ENCODE measurements at places on chromosomes 12 and 14.

- no peak for DNase-seq
These were observed 24.9 kb upstream of the BICDL1 start for GRCh38 chr12:119964123-119964522.

- DNase-seq, result no peak
These were observed 40.6 kb upstream of the EML1 start for GRCh38 chr14:99752486-99753121.

- DNase-seq, result no peak
These were observed 67.8 kb downstream of the CHGA start for GRCh38 chr14:92990456-92991430.

GRCh38 chr12:10728091-10728490, 5.0 kb upstream of the YBX3 start:
- DNase-seq, result no peak

DNA sequence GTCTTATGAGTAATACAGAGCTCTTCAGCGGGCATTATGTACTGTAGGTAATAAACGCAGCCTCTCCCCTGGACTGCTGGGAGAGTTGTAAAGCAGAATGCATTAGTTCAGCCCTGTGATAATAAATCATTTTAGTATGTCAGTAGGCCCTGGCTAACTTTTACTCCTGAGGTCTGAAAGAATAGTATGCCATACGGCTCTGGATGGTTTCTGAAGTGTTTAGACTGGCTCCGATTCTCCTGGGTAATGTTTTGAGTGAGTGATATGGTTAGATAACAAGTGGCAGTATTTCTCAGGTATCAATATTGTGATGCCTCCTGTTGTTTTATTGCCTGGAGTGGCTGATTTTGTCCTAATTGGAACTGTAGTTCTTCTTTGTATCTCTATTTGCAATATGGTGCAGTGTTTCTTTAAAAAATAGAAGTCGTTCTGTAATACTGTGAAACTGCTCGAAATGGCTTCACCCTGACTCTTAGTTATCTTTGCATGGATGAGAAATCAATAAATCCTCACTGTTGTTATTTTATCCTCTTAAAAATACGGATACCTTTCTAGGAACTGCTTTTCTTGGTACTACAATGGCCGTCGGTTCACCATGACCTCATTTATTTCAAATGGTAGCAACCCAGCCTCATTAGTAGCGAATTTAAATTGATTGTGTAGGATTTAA, 100.2 kb downstream of the PDZRN4 start:
- no peak for DNase-seq

DNA sequence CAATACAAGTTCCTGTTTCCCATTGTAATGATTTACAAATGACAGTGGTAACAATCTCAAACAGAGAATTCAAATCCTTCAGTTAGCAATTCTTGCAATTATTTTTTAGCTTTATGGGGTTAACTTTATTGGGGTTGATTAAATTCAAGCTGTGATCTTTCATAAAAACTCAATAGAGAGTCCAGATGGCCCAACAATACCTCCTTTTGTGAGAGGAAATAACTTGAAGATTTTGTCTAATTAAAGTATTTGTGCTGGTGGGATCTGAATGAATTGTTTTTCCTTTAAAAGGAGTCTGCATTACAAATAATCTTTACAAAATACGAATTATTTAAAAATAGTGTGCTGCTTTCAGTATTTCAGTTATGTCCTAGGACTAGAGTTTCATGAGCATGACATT, 4.4 kb upstream of the ARHGAP5 start:
- no peak for DNase-seq

DNA sequence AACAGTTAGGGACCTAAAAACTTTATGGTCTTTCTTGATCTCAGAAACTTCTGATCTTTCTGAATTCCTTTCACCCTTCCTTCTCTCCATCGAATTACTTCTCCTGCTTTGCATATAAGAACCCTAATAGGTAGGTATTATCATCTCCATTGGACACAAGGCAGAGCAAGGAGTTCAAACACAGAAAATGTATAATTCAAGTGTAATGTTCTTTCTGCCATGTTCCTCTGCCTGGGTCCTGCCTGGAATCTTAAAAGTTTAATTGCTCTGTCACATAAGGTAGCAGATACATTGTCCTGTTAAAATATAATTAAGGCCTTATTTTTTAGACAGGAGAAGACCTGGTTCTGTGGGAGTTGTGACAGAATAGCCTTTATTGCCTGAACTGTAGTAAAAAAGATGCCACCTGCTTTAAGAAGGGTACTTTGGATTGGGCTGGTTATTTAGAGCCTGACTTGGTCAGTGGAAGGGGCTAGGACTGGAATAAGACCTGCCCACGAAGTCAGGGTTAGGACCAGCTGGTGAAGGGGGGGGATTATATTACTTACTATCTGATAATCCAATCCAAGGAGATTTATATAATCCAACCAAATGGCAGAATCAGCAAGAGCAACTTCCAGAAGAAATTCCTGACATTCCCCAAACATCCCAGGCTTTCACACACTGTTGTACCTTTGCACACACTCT, 10.4 kb downstream of the G2E3 start:
- DNase-seq, result no peak

DNA sequence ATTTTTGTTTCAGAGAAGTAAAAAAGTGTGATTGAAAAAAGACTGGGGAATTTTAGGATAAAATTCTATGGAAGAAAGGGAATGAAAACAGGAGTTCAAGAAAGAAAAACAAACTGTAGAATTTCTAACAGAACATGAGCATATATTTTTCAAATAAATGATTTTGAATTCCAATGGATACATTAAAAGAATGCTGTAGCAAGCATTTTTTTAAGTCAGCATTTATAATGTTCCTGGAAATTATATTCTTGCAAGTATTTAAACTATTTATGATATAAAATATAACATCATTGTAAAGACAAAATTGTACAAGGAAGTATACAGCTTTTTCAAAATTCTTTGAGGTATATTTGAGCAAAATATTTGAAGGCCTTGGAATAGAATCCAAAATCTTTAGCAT, 450.7 kb downstream of the AEBP2 start:
- DNase-seq, result no peak

DNA sequence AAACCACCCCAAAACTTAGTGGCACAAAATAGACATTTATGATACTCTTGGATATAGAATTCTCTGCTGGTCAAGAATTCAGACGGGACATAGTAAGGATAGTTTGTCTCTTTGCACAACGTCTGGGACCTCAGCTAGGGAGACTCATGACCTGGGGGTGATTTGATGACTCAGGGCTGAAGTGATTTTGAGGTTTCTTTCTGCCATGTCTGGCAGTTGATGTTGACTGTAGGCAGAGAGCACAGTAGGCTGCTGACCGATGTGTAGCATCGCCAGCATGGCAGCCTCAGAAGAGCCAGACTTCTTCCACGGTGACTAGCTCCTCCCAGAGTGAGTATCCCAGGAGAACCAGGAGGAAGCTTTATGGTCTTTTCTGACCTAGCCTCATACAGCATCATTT, 88.9 kb upstream of the FRMD6 start:
- DNase-seq, result no peak

- no peak for DNase-seq
These were observed 71.2 kb downstream of the KSR2 start for GRCh38 chr12:117897372-117898161.

GRCh38 chr12:59268295-59268809, 327.5 kb upstream of the SLC16A7 start:
- no peak for DNase-seq

GRCh38 chr12:117393656-117394055, 32.2 kb upstream of the NOS1 start:
- DNase-seq, result no peak

DNA sequence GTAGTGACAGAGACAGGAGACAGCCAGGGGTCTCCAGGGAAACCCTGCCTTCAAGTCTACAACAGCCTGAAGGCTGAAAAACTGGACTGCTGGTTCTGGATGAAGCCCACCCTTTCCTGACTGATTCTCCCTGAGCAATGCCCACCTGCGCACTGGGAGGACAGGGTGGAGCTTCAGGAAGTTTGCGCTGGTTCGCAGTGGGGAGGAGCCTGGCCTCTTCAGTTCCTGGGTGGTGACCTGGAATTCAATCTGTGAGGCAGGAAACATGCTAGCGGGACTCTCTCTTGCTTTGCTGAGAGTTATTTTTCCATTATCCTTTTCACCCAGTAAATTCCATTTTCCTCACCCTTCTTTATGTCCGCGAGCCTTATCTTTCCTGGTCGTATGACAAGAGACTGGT, 600.8 kb downstream of the TRHDE start:
- no peak for DNase-seq

- no peak for DNase-seq
These were observed 61.7 kb upstream of the USP44 start for GRCh38 chr12:95613021-95613420.

DNA sequence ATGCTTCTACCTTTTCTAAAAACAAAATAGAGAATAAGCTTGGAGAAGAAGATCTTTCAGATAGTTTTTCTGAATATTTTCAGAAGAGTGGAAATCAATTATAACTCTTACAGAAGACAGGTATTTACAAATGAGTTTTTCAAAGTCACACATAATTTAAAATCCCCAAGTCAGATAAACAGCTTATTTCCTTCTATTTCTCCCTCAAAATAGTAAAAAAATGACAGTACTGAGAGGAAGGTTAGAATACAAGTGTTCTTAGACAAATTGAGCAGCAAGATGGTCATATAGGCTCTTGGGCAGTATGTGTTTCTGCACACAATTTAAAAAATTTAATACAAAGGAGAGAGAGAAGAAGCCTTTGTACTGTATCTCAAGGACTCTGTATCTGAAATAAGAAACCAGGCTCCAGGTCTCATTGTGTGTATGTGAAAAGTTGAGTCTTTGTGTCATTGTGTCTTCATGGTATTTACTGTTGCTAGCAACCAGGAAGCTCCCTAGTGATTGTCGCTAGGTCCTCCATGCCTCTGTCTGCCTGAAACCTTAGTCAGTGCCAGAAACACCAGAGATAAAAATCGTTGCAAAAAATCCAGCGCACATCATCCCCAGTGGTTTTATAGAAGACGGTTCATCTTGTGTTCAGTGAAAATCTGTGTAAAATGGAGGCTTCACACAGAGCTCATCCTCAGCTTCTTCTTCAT, 12.9 kb upstream of the TUBA1A start:
- no peak for DNase-seq

DNA sequence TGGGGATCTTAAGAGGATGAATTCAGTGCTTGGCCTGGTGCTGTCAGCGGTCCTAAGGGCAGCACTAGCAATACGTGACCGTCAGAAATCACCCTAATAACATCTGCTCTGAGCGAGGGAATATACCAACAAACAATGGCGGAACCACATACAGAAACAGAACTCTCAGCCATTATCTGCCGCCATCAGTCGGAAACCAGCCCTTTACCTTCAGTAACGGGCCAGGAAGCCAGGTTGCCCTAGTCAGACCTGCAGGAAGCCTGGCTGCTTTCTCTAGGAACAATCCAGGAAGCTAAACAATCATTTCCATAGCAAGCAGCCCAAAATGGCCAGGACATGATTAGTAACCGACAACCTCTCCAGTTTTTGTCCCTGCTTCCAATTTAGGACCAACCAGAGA, 5.6 kb downstream of the CDCA4 start:
- DNase-seq, result no peak

DNA sequence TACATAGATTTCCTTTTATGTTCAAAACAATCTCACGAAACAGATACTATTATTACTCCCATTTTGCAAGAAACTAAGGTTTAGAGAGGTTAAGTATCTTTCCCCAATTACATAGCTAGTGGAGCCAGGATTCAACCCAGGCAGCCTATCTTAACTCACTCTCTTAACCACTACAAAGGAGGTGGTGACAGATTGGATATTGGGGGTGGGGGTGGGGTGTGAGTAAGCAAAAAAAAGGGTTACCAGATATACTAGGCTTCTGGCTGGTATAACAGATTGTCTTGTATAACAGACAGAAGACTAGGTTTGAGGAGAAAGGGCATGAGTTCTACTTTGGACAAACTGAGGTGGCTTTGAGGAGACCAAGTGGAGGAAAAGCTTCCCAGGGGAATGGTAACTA, 2.1 kb downstream of the GMFB start:
- DNase-seq, result no peak

DNA sequence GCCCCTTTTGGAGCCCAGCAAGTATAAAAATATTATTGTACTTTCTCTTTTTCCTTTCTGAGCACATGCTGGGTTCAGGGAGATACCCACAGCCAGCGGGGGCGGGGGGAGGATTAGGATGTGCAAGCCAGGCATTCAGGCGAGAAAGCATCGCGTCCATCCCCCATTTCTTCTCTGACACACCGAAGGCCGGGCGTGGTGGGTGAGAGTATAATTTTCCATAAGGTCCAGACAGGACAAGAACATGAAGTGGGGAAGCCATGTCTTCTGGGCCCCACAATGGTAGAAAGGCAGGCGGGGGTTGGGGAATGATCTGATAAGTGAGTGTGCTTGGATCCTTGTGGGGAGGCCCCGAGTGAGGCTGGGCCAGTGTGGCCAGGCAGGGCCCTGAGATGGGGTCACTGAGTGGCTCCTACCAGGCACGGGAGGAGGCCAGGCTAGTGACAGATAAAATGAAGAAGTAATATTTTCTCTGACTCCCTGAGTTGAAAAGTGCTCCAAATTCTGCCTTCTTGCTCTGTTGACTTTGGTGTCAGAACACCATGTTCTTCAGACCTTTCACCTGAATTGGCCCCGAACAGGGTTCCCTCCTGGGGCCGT, 10.7 kb upstream of the LRTM2 start:
- DNase-seq, result no peak

GRCh38 chr14:76067536-76067935, 82.0 kb downstream of the IFT43 start:
- no peak for DNase-seq

GRCh38 chr14:72013721-72014345, 81.6 kb downstream of the RGS6 start:
- DNase-seq, result no peak

- no peak for DNase-seq
These were observed 3.5 kb upstream of the RHOJ start for GRCh38 chr14:63200767-63201166.

GRCh38 chr12:47068539-47068938, 10.9 kb upstream of the PCED1B start:
- DNase-seq, result no peak

GRCh38 chr12:128856035-128856790, 2.9 kb downstream of the GLT1D1 start:
- no peak for DNase-seq

DNA sequence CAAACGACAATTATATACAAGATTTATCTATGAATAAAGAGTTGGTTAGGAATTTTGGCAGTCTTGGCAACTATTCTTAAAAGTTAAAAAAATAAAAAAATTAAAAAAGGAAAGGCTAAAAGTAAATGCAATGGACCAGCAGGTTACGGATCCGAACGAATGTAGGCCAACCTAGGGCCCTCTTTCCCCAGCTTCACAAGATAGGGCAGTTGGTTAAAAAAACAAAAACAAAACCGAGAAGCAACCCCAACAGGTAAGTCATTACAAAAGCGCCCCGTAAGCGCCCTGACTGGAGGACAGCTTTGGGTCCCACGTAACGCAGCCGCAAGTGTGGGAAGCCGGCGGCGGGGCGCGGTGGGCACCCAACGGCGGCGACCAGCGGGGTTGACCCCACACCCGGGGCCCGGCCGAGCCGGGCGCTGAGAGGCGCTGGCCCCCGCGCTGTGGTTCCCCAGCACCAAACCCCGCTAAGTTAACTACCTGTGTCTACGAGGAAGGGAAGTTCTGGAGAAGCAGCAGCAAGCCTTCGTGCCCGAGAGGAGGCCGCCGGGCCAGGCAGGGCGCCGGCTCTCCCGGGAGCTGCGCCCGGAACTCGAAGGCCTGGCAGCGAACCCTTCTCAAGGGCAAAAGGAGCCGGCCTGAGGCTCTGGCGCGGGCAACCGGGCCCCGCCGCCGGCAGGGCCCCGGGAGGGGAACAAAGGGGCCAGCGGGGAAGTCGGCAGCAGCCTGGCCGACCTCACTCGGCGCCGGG, 882 bp downstream of the HECTD1 start:
- peak; percentile 36 for DNase-seq

GRCh38 chr12:28824849-28825248, 324.2 kb upstream of the FAR2 start:
- DNase-seq, result no peak

- DNase-seq, result no peak
These were observed 124.6 kb downstream of the KTN1 start for GRCh38 chr14:55704654-55705053.
